CD4-positive, CD25-positive, alpha-beta regulatory T cell (primary cell): ENCODE measurements at places on chromosomes 2 and 18. TPM values are rescaled to one million over a fixed set of nuclear protein-coding genes. Genes with fewer than 3 reads are reported as not detected.

The TTN gene
- 153 TPM for total RNA-seq

The CRYGC gene
- not detected for total RNA-seq

The TRABD2A gene
- 48.8 TPM for total RNA-seq

The RNF125 gene
- total RNA-seq = 81.7 TPM

The TRAF3IP1 gene
- 9.9 TPM for total RNA-seq

The SCYGR6 gene
- not detected for total RNA-seq

The UGT1A5 gene
- total RNA-seq = not detected

The RBM44 gene
- total RNA-seq = 4.5 TPM

The PPM1G gene
- 73.7 TPM for total RNA-seq

The CNDP1 gene
- 0.15 TPM for total RNA-seq

The CASP10 gene
- 15.1 TPM for total RNA-seq

The EPB41L3 gene
- total RNA-seq = 0.52 TPM

The RHOB gene
- total RNA-seq = 16.6 TPM

The DRC1 gene
- not detected for total RNA-seq

The FOXI3 gene
- total RNA-seq = not detected

The ZNF892 gene
- total RNA-seq = 2.0 TPM

The SCN2A gene
- total RNA-seq = not detected

The WDR7 gene
- total RNA-seq = 76.4 TPM

The SMYD1 gene
- not detected for total RNA-seq

The DHX57 gene
- 18.0 TPM for total RNA-seq

The MC4R gene
- not detected for total RNA-seq

The PCGF1 gene
- 17.0 TPM for total RNA-seq

The KCNE4 gene
- total RNA-seq = not detected

The IL36A gene
- total RNA-seq = not detected

The LIMS4 gene
- not detected for total RNA-seq

The ST8SIA5 gene
- not detected for total RNA-seq

The L3MBTL4 gene
- 2.1 TPM for total RNA-seq

The PROC gene
- not detected for total RNA-seq

The C2orf81 gene
- 1.1 TPM for total RNA-seq
